Esophagus squamous epithelium (tissue), 5 donors: ENCODE measurements at places on chromosomes 7 and 10. TPM values are rescaled to one million over a fixed set of nuclear protein-coding genes. Genes with fewer than 3 reads are reported as not detected.

Gene CPED1
- total RNA-seq, result 3.6 TPM

Gene CARD11
- total RNA-seq, result 0.92 TPM

Gene SPDYE5
- total RNA-seq, result not detected

DNA sequence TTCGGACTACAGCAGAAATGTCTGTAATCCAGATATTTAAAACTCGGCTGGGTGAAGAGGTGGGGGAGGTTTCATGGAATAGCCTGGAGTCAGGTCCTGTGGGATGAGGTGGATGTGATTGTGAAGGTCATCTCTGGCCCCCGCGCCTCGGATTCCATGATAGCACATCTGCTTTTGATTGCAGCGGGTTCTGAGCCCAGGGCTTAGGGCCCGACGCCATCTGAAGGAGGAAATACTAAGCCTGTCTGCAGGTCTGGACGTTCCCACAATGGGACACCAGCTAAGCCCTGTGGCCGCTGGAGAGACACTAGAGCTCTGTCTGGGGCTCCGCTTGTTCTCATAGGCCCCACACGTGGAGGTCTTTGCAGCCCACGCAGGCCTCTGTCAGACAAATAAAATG is 328.7 kb downstream of the CXCL12 start:
- peaks cover 15% of the 10 kb centered on the region for H3K27me3 ChIP-seq
- H3K36me3 ChIP-seq, result no peaks in the 10 kb centered on the region
- H3K27ac ChIP-seq, result no peak overlapping the region
- H3K4me3 ChIP-seq, result no peak overlapping the region

DNA sequence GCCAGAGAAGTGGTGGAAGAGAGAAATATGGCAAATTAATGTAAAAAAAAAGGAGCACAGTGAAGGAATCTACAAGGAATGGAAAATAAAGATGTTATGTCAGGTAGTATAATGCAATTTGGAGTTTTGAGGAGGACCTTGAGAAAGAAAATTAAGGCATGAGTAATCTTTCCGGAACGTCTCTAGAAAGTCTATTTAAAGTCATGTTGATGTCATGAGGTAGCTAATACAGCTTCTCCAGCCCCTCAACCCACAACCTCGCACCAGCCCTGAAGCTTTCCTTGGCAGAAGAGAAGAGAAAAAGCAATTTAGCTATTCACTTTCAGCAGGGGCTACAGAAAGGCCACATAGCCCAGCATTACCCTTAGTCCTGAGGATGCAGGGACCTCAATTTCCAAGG is 22.5 kb downstream of the TRDMT1 start:
- no peak for DNase-seq
- H3K27ac ChIP-seq, result no peak overlapping the region
- H3K4me1 ChIP-seq, result no peaks in the 10 kb centered on the region
- no peaks in the 10 kb centered on the region for H3K27me3 ChIP-seq

- DNase-seq, result no peak
- no peaks in the 10 kb centered on the region for H3K27me3 ChIP-seq
- no peaks in the 10 kb centered on the region for H3K36me3 ChIP-seq
- no peak overlapping the region for H3K4me3 ChIP-seq
- no peaks in the 10 kb centered on the region for H3K4me1 ChIP-seq
- H3K27ac ChIP-seq, result no peak overlapping the region
These were observed 162.3 kb downstream of the ITGB1 start for GRCh38 chr10:32795598-32796183.
